Activated CD4-positive, alpha-beta T cell treated with anti-CD3 and anti-CD28 coated beads, Interleukin-2, amount 10 ng/mL, durations not matched to agents 24 days and 14 days (primary cell): ENCODE measurements at places on chromosomes 16 and 17.
A peak's percentile ranks its signal among the peaks of the same experiment; 100 is the strongest.

DNA sequence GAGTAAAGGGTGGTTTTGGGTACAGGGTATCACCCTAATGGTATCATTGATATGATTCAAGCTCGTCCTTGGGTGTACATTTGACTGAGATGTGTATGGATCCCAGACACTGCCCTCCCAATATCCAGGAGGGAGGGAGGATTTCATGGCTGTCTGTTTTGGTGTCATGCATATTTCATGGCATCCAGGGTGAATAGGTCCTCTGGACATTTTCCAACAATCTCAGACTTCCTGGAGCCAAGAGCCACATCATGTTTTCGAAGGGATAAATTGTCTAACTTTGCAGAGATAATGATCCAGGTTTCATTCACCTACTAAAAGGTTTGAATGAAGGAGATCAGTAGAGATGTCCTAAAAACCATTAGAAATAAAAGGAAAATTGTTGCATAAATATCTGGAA lies 431.9 kb downstream of the SHISA9 start:
- H3K4me1 ChIP-seq = no peaks in the 10 kb centered on the region
- no peaks in the 10 kb centered on the region for H3K36me3 ChIP-seq
- H3K27me3 ChIP-seq = no peaks in the 10 kb centered on the region
- DNase-seq = no peak
- H3K27ac ChIP-seq = no peak overlapping the region

GRCh38 chr17:55295411-55296170 lies 30.8 kb downstream of the HLF start:
- peak; percentile 87 for DNase-seq
- H3K4me1 ChIP-seq = no peaks in the 10 kb centered on the region
- no peak overlapping the region for H3K27ac ChIP-seq
- H3K36me3 ChIP-seq = no peaks in the 10 kb centered on the region

- no peak for DNase-seq
- peaks cover 5% of the 10 kb centered on the region for H3K4me1 ChIP-seq
- no peak overlapping the region for H3K4me3 ChIP-seq
- H3K27me3 ChIP-seq = no peaks in the 10 kb centered on the region
- H3K36me3 ChIP-seq = peaks cover 21% of the 10 kb centered on the region
- H3K27ac ChIP-seq = no peak overlapping the region
Measured at GRCh38 chr16:69114346-69114975, 9.0 kb downstream of the HAS3 start.

- H3K27me3 ChIP-seq = peaks cover 10% of the 10 kb centered on the region
- no peak for DNase-seq
- no peaks in the 10 kb centered on the region for H3K36me3 ChIP-seq
- H3K4me1 ChIP-seq = no peaks in the 10 kb centered on the region
- no peak overlapping the region for H3K27ac ChIP-seq
- no peak overlapping the region for H3K4me3 ChIP-seq
Measured at GRCh38 chr17:35977509-35977908, 3.8 kb downstream of the CCL16 start.

DNA sequence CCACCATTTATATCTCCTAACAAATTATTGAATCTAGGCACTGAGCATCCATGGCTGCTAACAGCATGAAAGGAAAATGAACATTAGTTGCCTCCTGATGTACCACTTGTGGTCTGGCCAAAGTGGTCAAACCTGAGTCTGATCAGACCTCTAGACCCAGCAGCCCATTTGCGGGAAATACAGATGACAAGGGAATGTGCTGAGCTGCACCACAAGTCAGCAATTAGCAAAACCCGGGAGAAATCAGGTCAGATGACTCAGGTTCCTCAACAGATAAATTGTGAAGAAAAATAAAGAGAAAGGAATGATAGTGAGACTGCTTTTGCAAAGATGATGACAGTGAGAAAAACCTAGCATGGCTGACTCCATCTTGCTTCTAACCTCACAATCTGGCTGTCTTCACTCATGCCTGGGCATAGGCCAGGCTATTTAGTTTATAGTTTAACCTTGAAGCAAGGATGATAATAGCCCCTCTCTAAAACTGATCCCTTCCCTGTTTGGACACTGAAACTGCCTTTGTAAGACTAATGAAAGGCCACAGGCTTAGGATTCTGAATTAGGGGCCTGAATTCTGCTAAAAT lies 142.7 kb upstream of the ASIC2 start:
- no peaks in the 10 kb centered on the region for H3K36me3 ChIP-seq
- DNase-seq = no peak
- no peak overlapping the region for H3K27ac ChIP-seq
- H3K27me3 ChIP-seq = no peaks in the 10 kb centered on the region

DNA sequence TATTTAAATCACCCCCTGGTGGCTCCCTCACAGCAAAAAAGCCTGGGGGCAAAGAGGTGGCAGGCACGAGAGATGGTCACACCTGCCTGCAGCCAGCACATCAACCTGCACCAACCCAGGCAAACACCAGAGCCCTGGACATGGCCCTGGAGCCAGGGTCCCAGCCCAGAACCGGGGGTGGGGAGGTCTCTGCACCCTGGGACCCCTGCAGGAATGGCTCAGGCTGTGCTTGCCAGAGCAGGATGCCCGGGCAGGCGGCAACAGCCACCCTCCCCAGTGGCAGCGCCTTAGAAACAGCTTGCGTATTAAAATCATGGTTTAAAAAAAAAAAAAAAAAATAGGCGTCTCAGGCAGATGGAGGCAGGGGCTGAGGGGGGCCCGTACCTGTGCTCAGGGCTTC lies 16.2 kb downstream of the MYBBP1A start:
- H3K4me1 ChIP-seq = no peaks in the 10 kb centered on the region
- H3K27me3 ChIP-seq = no peaks in the 10 kb centered on the region
- H3K36me3 ChIP-seq = peaks cover 30% of the 10 kb centered on the region
- no peak overlapping the region for H3K27ac ChIP-seq

DNA sequence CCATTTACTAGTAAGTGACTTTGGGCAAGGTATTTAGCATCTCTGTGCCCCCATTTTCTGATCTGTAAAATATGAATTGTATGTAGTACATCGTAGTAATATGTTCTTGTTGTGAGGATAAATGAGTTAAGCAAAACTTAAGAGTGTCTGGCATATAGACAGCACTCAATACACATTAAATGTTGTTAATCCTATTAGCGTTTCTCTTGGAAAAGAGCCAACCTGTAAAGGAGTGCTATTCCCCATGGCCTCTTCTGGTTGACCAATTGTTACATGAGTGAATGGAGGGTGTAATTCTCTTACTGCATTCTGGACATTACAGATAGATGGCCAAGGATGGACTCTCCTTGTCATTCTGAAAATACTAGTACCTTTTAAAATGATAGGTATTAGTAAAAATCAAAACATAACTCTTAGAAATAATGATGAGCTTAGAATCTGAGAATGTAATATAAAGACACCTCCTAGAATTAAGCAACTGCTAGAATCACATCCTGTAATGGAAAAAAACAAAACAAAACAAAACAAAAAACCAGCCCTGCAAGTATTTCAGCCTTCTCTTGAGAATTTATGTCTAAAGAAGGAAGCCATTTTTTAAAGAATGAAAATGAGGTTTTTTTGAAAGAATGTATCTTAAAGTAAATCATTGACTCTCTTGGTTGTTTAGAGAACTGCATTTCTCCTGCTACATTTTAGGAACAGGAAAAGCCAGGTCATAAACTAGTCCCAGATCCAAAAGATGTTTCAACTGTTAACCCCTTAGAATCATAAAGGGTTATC lies 30.5 kb downstream of the IQCK start:
- no peaks in the 10 kb centered on the region for H3K36me3 ChIP-seq
- H3K4me3 ChIP-seq = no peak overlapping the region
- H3K27me3 ChIP-seq = no peaks in the 10 kb centered on the region
- DNase-seq = no peak
- no peaks in the 10 kb centered on the region for H3K4me1 ChIP-seq

DNA sequence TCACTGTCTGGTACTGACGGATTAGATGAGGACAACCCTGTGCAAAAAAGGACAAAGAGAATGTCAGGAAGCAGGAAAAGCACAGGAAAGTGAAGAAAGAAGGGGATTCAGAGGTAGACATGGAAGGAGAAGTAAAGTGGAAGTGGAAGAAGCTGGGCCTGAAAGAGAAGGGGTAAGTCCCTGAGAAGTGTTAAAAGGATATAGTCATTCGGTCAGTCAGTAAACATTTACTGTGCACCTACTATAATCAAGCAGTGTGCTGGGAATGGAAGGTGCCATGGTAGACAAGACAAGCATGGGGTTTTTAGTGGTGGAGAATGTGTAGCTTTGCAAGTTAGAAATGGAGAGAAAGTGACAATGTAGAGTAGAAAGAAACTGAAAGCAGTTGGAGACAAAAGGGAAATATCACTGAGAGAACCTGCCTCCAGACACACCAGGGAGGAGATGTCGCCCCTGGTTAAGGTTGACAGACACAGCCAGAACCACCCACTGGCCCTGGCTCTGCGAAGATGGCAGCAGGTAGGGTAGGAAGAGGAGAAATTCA lies 4.4 kb upstream of the SP2 start:
- H3K36me3 ChIP-seq = peaks cover 2% of the 10 kb centered on the region
- H3K4me1 ChIP-seq = peaks cover 21% of the 10 kb centered on the region
- peak; percentile 64 for DNase-seq
- H3K27me3 ChIP-seq = no peaks in the 10 kb centered on the region
- H3K27ac ChIP-seq = peak overlapping the region; percentile 42

- DNase-seq = no peak
- no peaks in the 10 kb centered on the region for H3K4me1 ChIP-seq
- no peak overlapping the region for H3K4me3 ChIP-seq
- peaks cover 6% of the 10 kb centered on the region for H3K27me3 ChIP-seq
- H3K36me3 ChIP-seq = no peaks in the 10 kb centered on the region
- no peak overlapping the region for H3K27ac ChIP-seq
Measured at GRCh38 chr17:55323518-55324295, 58.9 kb downstream of the HLF start.

GRCh38 chr17:27530764-27531391 lies 74.6 kb downstream of the KSR1 start:
- peak overlapping the region; percentile 68 for H3K27ac ChIP-seq
- no peaks in the 10 kb centered on the region for H3K27me3 ChIP-seq
- H3K4me3 ChIP-seq = peak overlapping the region; percentile 30
- DNase-seq = no peak
- peaks cover 9% of the 10 kb centered on the region for H3K36me3 ChIP-seq

DNA sequence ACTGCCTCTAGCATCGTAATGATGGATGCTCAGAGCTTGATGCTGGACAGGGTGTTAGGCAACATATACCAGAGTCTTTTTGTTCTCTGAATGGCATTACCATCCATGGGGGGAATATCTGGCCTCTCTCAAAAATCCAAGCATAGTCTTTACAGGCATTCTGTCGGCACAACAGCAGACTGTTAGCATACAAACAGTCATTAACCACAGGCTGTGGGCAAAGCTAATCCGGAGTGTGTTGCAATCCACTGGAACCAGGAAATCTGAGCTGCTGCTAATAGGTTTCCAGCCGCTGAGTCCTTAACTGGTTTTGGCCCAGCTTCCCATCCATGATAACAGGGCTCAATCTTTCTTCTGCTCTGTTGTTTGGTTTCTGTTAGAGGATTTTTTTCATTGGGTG lies 371.9 kb downstream of the HS3ST3B1 start:
- no peaks in the 10 kb centered on the region for H3K4me1 ChIP-seq
- no peaks in the 10 kb centered on the region for H3K27me3 ChIP-seq

DNA sequence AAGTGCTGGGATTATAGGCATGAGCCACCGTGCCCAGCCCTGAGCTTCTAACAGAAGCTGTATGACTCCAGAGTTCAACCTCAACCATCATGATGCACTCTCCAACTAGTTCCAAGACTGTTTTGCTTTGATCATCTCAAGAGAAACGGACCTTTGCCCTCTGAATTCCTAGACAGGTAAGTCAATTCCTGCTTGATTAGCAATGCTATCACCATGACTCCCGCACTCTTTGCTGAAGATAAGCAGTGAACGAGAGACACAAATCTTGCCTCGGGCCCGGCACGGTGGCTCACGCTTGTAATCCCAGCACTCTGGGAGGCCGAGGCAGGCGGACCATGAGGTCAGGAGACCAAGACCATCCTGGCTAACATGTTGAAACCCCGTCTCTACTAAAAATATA lies 22.2 kb downstream of the ANKFY1 start:
- peaks cover 42% of the 10 kb centered on the region for H3K36me3 ChIP-seq
- H3K27ac ChIP-seq = no peak overlapping the region
- peaks cover 7% of the 10 kb centered on the region for H3K4me1 ChIP-seq
- no peaks in the 10 kb centered on the region for H3K27me3 ChIP-seq
- H3K4me3 ChIP-seq = no peak overlapping the region
- no peak for DNase-seq

DNA sequence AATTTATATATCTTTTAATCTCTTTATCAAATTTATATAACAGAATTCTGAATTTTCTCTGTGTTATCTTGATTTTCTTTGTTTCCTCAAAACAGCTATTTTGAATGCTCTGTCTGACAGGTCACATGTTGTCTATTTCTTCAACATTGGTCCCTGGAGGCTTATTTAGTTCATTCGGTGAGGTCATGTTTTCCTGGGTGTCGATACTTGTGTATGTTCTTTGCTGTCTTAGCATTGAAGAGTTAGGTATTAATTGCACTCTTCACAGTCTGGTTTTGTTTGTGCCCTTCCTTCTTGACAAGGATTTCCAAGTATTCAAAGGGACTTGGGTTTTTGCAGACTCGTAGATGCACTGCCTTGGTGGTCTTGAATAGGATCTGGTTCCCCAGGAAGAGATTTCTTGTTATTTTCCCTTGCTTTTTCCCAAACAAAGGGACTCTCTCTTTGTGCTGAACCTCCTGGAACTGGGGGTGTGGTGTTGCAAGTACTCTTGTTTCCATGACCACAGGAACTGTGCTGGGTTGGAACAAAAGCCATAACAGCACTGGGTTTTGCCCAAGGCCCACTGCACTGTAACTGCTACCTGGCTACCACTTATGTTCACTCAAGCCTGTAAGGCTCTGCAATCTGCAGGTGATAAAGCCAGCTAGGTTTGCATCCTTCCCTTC lies 1483.0 kb downstream of the CDH8 start:
- no peaks in the 10 kb centered on the region for H3K27me3 ChIP-seq
- H3K36me3 ChIP-seq = no peaks in the 10 kb centered on the region
- DNase-seq = no peak
- no peak overlapping the region for H3K4me3 ChIP-seq
- no peak overlapping the region for H3K27ac ChIP-seq
